Fibroblast of upper back skin (primary cell): ENCODE measurements at places on chromosomes 6 and 20.

GRCh38 chr6:31837369-31838113, 10.0 kb downstream of the HSPA1B start:
- DNase-seq: peak; percentile 19

DNA sequence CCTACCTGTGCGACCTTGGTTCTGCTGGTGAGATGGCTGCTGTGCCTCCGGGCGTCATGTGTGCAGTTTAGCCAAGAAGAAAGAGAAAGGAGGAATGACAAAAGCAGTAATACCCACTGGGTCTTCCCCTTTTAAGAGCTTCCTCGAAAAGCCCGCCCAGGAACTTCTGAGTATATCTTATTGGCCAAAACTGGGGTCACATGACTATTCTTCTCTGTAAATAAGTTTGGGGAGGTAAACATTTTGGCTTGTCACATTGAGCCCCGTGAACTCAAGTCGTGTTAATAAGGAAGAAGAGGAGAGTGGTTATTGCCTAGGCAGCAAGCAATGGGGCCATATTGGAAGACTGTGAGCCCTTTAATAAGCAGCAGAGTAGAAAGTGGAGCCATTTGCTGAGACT, 130.4 kb upstream of the ECI2 start:
- DNase-seq: no peak

DNA sequence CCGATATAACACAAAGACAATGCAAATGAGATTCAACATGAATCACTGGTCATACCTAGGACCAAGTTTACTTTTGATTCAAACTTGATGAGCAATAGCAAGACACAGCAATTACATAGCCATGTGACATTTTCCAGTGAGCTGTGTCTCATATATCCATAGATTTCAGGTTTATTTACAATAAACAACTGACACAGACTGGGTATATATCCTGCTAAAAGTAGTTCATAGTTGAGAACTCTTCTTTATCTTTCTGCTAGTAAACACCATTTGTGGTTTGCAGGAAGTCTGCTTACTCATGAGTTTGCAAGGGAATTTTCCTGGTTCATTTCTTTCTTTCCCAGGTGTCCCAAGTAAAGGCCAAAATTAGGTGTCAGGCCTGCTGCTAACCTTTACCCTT, 343.4 kb downstream of the KIF16B start:
- no peak for DNase-seq

GRCh38 chr20:49563015-49563980, 4.6 kb downstream of the PTGIS start:
- DNase-seq: no peak

DNA sequence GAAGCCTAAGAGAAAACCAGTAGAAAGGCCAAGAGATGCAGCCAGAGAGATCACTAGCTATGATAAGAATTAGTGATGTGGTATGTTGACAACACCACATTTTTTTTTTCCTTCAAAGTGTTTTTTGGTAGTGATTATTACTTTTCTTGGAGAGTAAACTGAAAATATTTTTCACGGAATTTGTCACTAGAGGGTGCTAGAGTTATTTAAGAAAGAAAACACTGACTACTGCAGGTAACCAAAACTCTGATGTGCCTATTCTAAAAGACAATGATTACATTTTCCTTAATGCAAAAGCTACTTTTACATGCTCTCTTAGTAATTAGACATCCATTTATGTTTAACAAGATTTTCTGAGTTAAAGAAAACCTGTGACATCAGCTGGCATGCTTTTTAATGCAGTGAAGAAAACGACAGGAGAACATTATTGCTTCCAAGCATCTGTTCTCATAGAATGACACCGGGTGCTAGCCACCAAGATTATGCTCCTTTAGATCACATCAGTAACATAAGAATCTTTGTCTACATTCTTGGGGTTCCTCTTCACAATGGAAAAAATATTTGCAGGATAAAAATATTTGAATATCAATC, 28.8 kb downstream of the RWDD2A start:
- peak; percentile 50 for DNase-seq

- peak; percentile 99 for DNase-seq
Observed at GRCh38 chr6:15329197-15329671, 83.4 kb downstream of the JARID2 start.

DNA sequence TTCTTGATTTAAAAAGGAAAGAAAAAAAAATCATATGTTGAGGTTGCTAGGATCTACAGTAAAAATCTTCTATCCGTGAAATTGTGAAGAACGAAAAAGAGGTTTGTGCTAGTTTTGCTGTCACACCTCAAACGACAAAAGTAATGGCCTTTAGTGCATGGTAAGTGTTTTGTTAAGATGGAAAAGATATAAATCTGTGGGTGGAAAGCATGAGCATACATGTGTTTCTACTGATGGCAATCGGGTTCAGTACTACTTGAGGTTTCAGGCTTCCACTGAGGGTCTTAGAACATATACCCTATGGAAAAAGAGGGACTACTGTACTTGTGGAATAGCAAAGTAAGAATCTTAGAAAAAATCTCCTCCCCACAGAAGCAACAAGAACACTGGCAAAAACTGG, 58.0 kb downstream of the AHI1 start:
- DNase-seq: no peak

DNA sequence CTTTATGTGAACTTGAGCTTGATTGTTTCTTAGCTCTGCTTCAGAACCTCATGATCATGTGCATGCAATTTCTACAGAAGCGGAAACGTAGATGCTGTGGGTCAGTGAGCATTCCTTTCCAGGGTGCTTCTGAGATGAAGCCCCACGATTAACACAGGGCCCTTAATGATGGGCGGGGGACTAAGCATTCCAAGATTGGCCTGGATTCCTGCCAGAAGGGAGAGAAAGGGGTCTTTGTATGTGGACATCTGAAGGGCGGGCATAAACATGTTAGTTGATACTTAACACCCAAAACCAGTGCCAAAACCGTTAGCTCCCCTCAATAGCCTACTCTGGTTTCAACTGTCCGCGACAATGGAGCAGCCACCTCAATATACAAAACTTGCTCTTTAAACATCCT, 46.9 kb upstream of the POU3F2 start:
- DNase-seq: no peak

DNA sequence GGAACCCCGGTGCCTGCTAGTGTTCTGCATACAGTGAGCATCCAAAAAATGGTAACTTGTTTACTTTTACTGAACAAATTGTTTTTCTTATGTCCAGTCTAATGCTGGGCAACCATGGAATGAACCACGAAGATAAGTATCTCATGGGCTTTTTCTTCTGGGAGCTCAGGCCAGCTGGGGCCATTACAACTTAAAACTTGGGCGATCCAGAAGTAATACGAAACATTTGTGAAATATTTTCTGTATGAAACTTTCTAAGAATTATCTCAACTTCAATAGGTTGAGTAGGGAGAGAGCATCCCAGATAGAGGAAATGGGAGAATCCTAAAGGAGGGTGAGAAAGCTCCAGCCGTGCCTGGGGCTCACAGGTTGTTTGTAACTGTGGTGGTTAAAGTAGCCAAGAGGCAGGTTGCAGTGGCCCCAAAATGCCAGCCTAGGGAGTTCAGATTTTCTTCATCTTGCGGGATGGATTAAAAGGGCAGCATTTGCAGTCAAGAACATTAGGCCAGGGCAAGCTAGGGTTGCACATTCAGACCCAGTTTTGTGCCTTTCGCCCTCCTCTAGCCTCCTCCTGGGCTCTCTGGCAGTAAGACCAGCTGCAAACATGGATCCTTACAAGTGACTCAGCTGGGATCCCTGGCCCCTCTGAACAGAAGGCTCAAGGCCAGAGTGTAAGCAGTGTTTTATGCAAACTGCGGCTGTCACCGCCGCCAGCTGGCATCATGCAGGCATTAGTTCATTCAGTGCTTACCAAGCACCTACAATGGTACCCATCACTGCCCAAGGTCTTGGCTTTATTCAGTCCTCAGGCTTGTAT, 41.5 kb downstream of the ELMO2 start:
- no peak for DNase-seq

- DNase-seq: no peak
Observed at GRCh38 chr6:99967052-99967451, 27.0 kb downstream of the MCHR2 start.

DNA sequence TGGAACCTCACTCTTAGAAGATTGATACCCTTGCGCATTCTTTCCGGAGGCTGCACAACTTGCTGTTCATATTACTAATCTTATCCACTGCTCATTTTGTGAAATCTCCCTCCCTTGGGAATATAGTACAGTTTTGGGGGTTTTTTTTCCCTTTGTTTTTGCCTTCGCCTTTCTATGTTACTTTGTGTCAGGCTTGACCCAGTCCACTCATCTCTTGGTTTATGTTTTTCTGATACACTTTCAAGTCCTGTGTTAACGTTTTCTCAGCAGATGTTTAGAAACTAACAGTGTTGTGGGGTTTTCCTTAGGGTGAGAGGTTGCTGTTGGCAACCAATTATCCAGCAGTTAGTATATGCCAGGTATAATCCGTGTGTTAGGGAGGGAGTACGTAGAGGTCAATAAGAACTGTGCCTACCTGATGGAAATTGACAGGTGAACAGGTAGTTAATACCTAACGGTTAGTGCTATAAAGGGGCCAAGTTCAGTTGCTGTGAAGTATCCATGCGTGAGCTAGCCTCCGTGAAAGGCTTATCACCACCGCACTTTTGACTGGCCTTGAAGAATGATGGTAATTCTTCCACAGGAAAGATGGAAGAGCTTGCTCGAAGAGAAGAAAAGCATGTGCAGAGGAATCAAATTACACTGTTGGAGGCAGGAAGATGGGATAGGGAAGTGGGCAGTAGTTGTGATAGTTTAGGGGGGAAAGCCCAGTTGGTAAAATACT, 1.4 kb downstream of the NFYA start:
- peak; percentile 27 for DNase-seq

- no peak for DNase-seq
Observed at GRCh38 chr6:110211753-110212152, 31.5 kb downstream of the CDC40 start.

DNA sequence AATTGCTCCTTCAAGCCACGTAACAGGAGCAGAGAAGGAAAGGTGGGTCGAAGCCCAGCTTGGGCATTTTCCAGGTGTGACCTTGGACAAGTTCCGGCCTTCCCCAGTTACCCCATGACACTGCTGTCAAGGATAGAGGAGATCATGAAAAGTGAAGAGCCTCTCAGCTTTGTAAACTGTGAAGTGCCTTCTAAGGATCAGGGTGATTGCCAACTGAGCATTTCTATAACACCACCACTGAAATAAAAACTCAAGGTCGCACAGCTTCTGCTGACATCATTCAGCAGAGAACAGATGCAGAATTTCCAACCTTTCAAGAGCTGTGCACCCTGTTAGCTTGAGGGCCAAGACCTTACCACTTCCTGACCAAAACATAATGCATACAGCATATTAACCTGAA, 24.0 kb upstream of the ZMYND8 start:
- DNase-seq: no peak

DNA sequence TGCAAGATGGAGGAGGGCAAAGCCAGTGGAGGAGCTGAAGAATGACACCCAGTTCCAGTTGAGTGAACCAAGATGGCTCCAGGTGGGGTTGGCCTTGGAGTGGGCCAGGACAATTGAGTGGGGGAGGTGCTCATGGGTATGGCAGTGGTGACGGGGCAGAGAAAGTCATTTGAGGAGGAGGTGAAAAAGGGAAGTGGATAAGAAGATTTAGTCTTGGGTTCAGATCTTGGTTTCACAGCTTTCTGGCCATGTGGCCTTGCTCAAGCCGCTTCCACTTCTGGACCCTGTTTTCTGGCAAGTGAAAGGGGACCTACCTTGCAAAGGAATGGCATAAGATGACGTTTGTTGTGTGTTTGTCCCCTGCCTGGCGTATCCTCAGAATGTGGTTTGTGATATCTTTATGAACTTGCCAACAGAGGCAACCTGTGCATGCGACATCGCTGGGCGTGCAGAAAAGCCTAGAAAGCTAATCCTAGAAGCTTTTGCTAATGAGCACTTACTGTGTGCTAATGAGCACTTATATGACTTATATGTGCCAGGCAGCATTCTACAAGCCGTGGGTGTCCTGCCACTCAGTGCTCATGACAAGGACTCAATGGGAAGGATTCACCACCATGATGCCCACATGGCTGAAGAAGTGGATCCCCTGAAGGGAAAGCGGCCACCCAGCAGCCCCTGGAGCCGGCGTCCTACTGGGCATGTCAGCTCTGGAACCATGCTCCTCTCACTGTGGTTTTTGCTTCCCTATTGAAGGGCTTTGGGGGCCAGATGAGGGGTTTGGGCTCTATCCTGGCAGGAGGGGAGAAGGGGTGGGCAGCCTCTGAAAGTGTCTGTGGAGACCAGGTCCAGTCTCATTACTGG, 23.6 kb upstream of the STX16 start:
- DNase-seq: no peak

- DNase-seq: no peak
Observed at GRCh38 chr20:496126-496696, 33.9 kb upstream of the TBC1D20 start.

GRCh38 chr20:59576216-59576953, 28.0 kb upstream of the PHACTR3 start:
- DNase-seq: no peak

DNA sequence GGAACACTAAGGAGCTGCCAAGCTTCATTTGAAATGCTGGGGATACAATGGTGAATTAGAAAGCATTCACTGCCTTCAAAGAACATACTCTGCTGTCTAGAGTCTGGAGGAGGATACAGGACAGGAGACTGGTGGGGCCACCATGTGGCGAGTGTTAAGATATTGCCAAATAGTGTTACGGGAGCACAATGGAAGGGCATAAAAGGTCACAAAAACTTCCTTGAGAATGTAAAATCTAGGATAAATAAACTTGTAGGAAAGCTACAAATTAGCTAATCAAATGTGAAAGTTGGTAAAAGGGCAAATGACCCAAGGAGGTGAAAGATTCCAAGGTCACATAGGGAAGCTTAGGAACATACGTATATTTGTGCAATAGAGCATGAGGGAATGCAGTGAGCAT, 271.7 kb downstream of the RFPL4B start:
- DNase-seq: no peak

DNA sequence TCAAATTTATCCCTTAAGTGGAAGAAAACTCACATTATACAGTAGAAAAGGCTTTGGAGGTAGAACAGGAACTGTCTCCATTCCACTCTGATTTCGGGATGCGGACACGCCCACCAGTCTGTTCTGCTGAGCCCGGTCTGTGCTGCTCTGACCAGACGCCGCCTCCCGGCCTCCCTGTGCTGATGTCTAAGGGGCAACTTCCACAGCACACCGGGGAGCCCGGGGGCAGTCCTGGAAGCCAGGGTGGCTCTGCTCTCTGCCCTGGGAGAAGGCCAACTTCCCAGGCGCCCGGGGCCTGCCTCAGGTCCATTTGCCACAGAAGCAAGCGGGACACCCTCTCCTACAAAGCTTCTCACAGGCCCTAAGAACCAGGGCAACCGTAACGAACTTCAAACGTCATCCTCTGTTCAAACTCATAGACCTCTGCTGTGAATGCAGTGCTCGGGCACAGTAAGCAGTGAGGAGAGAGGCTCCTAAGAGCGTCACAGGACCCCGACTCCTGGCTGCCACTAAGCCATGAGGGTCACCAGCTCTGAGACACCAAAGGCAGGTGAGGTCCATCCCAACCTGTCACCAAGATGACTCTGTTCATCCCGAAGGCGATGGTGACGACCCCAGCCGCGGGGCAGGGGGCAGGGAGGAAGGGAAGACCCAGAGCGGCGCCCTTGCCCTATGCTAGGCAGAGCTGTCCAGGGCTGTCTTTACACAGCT, 5.6 kb downstream of the TAF4 start:
- DNase-seq: no peak

GRCh38 chr20:37866051-37866450, 36.9 kb upstream of the VSTM2L start:
- no peak for DNase-seq
